Activated naive CD8-positive, alpha-beta T cell treated with anti-CD3 and anti-CD28 coated beads, Interleukin-2, amount 50 U/mL, for 24 hours (primary cell): ENCODE measurements at places on chromosomes 12 and 14.

DNA sequence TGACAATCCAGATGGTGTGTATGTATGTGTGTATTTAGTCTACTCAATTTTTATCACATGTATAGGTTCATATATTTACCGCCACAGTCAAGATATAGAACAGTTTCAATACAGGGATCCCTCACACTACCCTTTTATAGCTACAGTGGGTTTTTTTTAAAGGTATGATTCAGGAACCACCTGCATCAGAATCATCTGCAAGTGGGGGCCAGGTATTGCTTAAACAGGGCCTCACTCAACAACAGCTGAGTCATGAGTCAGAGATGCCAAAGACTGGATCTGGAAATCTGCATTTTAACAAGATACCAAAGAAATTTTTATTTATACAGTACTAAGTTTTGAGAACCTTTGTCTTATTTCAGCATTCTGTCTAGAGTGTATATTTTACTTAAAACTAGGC, 117.6 kb downstream of the SLC35F4 start:
- DNase-seq: no peak

DNA sequence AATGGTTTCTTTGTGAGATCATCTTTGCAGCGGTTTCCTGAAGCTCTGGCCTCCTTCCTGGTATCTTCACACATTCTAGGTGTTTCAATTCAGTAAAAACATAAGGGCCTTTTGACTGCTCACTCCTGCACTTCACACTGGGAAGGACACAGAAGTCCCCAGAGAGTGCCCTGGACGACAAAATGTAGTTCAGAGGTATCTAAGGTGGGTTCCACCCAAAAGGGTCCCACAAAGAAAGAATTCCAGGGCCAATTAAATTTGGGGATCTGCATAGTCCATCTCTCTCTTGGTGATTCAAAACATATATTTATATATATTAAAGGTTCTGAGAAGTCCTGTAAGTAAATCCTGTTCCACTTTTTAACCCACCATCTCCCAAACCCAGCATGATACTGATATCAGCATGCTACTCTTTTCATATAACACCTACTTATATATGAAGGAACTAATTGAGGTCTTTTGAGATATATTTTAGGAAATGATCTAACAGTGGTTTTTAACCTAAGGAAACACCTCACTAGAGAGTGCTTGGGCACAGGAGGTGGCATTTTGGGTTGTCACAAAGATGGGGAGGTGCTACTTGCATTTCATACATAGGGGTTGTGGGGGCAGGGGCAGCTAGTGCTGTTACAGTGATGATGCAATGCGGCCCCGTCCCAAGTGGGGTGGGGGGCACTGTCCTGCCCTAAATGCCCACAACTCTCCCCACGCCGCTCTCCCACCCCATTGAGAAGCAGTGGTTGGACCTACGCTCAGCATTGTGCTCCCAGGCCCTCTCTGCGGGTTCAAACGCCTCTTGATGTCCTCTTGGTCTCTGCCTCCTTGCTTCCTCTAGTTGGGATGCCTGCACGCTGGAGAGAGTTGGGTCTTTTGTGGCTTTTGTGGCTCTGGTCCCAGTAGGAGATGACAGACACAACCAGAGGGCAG, 109.4 kb downstream of the ARF6 start:
- DNase-seq: peak; percentile 69

GRCh38 chr14:20632448-20632830, 9.1 kb downstream of the OR6S1 start:
- DNase-seq: peak; percentile 48

- no peak for DNase-seq
Observed at GRCh38 chr12:120761519-120761934, 35.9 kb downstream of the ACADS start.

- no peak for DNase-seq
Observed at GRCh38 chr14:92524602-92525185, 11.1 kb downstream of the RIN3 start.

DNA sequence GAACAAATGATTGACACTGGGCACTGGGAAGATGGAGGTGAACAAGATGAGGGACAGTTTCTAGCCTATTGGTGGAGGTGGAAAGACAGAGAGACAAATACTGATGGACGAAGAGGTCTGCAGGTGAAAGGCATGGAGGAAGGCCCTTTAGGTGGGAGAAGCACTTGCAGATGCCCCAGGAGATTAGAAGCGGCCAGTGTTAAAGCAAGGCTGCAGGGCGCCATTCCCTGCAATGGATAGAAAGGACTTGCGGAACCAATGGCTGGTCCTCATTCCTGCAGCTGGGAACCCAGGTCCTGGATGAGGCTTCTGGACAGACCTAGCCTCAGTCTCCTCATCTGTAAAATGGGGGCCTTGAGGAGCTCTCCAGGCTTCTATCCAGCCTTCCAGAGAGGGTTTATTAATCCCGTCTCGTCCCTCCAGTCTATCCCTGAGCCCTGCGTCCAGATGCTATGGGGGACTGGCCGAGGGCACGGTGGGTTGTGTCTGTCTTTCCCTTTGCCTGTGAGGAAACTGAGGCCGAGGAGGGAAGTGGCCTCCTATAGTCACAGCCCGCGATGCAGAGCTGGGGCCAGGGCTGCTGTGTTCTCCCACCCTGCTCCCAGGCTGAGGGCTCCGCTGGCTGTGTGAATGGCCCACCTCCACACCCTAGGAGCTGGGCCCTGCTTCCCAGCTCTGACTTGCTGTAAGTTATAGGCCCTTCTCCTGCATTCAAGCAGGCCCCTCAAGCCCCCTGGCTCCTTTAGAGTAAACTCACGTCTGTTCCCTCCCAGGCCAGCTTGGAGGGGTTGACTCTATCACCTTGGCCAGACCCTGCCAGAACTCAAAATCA, 33.0 kb downstream of the CYP46A1 start:
- DNase-seq: no peak

DNA sequence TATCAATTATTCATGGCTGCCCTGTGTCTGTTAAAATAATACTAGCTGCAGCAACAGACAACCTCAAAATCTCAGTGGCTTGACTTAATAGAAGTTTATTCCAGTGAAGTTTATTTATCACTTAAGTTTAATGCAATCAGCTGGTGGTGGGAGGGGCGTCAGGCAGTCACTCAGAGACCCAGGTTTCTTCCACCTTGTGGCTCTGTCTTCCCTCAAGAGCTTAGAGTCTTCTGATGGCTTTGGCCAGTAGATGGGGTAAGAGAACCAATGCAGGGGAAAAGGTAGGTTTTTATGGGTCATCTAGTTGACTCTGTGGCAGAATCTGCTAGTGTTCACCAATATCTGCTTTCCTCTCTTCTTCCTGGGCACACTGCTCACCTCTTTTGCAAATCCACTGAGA, 668.9 kb downstream of the AACS start:
- DNase-seq: no peak

GRCh38 chr14:82313889-82314288, 780.2 kb upstream of the SEL1L start:
- DNase-seq: no peak

GRCh38 chr14:31070431-31070830, 44.3 kb upstream of the STRN3 start:
- DNase-seq: no peak

GRCh38 chr12:43210485-43211192, 341.4 kb downstream of the ADAMTS20 start:
- no peak for DNase-seq

- DNase-seq: no peak
Observed at GRCh38 chr12:127565241-127565640, 701.7 kb upstream of the TMEM132C start.

DNA sequence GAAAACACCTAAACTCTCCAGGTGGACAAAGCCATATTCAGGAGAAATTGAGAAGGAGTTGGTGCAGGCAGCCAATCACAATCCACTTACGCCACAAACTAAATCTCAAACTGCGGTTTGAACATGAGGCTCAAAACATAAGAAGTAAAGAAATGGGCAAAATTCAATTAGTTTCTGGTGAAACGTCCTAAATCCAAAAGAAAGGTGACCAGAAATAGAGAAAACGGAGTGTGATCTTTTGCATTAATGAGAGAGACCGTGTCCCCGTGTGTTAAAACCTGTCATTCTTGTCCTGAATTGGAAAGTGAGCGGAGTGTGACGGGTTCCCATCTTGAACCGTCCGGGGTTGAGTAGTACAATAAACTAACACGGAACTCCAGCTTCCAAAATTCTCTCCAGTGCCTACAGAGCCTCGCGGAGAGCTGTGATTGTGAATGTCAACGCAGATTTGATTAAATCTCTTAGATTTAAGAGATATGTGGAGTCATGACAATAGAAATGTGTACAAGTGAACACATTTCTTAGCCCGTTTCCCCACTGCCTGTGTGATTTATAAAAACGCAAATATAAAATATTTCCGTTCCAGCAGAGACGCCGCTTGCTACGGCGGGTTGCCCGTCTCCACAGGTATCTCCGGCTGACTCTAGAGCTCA, 595 bp upstream of the METAP2 start:
- peak; percentile 23 for DNase-seq

GRCh38 chr14:60639674-60640073, 9.6 kb downstream of the SIX1 start:
- no peak for DNase-seq

GRCh38 chr12:15446807-15447206, 124.5 kb downstream of the PTPRO start:
- no peak for DNase-seq

GRCh38 chr14:87252103-87252502, 740.9 kb downstream of the GALC start:
- DNase-seq: no peak

- DNase-seq: no peak
Observed at GRCh38 chr14:88799522-88799921, 6.8 kb upstream of the EML5 start.

DNA sequence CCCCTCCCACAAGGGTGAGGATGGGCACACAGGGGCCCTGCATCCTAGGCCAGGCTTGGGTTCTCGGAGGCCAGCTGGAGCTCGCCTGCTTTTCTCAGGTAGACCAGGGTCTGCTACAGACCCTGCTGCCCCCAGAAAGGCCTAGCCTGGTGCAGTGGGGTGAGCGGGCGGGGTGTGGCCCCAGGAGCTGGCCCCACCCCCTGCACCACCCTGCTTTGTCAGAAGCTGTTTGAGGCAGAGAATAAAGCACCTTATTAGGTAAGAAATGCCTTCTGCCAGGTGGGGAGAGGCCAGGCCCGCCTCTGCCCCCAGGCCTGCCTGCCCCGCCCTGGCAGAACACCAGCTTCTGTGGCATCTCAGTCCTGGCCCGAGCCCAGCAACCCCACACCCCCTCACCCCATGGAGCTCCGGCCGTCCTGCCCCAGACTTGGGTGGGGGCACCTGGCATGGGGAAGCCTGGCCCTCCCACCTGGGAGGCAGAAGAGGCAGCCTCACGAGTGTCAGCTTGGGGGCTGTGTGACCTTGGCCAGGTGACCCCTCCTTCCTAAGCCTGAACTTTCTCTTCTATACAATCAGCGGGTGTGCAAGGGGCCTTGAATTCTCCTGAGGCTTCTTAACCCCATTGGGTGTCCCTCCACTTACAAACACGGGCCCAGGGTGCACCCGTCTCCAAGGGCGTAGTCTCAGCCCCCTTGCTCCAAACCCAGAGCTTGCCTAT, 43.2 kb downstream of the KRT80 start:
- no peak for DNase-seq

GRCh38 chr14:86057018-86057667, 527.2 kb downstream of the FLRT2 start:
- peak; percentile 31 for DNase-seq

DNA sequence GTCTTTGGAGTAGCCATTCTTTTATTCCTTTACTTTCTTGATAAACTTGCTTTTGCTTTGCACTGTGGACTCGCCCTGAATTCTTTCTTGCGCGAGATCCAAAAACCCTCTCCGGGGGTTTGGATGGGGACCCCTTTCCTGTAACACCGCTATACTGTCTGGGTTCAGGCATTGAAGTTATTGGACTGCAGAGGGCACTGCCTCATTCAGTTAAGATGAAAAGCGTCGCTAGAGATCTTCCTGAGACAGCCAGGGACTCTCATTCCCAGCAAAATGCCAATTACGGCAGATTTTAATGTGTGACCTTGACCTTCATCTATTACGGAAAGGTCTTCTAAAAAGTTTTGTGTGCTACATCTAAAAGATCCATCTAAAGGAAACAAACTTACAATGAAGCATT, 17.3 kb upstream of the RIMKLB start:
- no peak for DNase-seq

DNA sequence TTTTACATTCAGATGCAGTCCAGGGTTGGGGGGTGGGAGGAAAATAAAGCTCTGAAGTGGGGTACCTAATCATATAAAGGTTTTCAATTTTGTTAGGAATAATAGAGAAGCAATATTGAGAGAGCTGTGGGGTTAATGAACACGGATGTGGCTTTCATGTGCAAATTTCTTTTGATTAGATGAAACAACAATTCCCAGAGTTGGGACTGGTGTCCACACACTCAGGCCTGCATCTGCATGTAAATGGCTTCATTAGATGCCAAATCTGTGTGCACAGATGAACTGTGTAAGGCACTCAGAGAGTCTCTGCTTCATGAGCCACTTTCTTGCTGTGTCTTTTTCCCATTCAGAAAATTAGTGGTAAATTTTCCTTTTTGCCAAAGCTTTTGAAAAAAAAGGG, 377.1 kb upstream of the NOVA1 start:
- no peak for DNase-seq

GRCh38 chr14:69532561-69533340, 41.9 kb downstream of the CCDC177 start:
- DNase-seq: no peak

DNA sequence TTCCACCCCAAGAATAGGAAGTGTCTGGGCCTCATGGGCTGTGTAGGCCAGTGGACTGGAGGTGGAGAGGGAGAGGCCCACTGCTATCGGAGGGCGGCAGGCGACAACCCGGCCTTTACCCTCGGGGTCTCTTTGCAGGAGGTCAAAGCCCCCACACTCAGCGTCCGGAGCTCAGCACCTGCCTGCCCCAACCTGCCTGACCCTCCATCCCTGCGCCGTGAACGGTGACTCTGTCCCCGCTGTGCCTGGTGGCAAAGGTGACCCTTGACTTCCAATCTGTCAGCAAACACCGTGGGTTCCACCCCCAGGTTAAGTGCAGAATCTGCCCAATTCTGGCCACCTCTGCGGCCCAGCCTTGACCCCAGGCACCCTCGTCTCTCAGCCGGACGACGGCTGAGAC, 15.7 kb upstream of the GALNT9 start:
- no peak for DNase-seq

DNA sequence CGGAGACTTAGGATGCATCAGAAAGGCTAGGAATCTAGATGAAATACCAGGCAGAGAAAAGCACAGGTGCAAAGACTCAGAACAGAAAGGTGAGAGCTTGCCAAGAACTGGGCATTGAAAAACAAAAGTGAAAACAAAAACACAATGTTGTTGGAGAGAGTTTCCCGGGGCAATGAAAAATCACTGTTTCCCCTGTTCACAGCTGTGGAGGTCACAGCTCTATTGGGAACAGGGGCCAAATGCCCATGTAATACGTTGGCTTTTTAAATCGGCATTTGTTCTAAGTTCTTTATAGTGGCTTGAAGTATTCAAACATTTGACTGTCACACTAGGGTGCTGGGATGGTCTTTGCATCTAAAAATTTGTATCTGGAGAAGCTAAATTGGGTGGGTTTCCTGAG, 108.3 kb downstream of the SLC15A4 start:
- DNase-seq: no peak

DNA sequence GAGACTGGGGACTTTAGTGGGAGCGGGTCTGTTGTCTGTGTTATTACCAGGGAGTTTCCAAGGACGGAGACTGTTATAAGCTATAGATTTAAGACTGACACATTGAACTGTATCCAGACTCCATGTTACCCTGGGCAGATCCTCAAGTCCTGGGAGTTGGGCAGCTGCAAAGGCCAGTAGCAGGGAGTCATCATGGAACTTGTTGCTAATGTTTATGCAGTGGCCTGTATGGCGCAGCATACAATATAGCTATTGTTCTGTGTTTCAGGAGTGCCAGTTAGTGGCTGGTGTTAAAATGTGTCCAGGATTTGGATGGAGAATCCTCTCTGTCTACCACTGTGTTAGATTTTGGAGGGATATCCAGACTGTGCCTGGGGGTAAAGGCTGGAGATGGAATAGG, 31.7 kb downstream of the SMOC1 start:
- DNase-seq: no peak
